Fibroblast of upper back skin (primary cell): ENCODE measurements at places on chromosomes 4 and X.
A peak's percentile ranks its signal among the peaks of the same experiment; 100 is the strongest.

DNA sequence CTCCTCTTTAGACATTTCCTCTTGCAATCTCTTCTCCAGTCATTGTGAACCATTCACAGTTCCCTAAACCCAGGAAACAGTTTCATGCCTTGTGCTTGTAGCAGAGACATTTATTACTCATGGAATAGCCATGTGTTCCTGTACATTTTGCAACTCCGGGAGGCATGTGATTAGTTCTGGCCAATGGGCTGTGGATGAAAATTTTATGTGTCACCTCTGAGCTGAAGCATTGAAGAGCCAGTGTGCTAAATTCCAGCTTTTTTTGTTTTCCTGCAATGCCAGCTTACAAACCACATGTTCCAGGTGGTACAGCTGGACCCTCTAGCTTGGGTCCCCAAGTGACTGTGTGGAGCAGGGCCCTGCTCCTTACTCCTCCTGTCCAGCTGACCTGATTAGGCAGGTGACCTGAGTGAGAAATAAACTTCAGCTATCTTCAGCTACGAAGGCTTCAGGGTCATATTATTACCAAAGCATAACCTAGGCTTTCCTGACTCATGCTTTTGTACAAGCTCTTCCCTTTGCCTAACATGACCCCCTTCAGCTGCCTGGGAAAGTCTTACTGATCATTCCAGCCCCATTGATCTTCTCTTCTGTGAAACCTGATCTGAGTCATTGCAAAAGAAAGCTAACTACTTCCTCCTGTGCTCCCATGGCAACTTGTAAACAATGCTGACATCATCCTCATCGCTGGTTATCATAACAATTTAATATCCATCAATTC is 200.4 kb downstream of the PTTG2 start:
- peak; percentile 98 for DNase-seq

- DNase-seq, result no peak
These were observed 67.2 kb upstream of the CAMK2D start for GRCh38 chr4:113828702-113829101.

GRCh38 chr4:154566639-154567204 is 3.9 kb downstream of the FGB start:
- DNase-seq, result no peak

DNA sequence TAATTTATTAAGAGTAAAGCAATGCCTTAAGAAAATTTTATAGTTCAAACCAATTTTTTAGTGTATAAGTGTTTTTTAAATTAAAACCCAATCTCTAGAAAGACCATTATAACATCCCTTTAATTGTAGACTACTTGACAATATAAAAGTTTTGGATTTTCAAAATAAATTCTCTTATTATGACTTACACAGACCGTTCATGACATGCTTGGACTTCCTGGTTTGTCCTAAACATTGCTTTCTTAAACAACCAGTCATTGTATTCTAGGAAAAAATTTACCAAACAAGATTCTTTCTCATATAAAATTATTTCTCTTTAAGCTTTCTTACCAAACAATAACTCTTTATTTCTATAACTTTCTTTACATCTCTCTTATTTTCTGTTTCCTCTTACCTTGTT is 49.0 kb upstream of the CXorf51A start:
- DNase-seq, result no peak

DNA sequence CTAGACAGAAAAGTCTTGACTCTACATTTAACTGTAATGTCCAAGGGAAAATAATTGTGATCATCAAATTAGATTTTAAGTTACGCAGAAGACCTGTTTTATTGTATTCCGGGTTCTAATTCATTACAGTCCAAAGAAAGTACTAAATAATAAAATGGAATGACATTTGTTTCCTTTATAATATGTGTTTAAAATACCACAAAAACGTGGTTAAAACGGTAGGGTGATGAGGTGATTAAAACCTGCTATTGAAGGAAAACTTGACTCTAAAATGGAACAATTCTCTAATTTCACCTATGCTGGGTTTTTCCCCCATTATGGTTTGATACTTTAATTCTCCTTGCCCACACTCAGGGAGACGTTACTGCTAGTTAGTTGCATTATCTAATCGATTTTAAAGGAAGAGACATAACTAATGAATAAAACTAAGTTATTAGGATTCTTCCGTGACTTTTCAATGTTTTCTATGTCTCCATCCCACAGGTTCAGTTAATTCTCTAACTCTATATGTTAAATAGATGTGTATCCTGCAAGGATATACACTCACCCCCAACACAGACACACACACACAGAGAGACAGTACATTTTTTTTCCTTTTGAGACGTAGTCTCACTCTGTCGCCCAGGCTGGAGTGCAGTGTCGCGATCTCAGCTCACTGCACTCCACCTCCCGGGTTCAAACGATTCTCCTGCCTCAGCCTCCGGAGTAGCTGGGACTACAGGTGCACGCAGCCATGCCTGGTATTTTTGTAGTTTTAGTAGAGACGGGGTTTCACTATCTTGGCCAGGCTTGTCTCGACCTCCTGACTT is 80.8 kb downstream of the GK start:
- no peak for DNase-seq

DNA sequence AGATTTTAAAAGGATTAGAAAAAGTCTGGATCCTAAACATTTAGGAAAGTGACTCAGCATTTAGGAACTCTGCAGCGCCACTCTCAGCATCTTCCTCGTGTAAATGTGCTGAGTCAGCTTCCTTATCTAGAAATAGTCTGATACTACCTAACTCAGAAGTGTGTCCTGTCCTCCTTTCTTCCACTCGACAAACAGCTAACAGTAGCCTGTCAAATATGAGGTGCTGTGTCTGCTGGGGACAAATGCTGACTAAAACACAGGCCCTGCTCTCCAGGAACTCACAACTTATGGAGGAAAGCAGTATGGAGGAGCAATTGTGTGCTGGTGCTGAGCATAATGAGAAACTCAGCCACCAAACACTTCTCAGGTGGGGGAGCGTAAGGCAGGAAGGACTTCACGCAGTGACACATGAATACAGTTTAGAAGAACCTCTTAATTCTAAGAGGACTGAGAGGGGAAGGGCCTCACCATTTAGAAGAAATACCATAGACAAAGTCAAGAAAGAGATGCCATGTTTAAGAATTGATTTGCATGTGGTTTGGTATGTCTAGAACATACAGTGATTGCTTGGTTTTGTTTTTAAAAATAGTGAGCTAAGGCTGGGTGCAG is 125.3 kb downstream of the SOWAHB start:
- peak; percentile 89 for DNase-seq

GRCh38 chr4:38233727-38234480 is 273.7 kb downstream of the PTTG2 start:
- no peak for DNase-seq

DNA sequence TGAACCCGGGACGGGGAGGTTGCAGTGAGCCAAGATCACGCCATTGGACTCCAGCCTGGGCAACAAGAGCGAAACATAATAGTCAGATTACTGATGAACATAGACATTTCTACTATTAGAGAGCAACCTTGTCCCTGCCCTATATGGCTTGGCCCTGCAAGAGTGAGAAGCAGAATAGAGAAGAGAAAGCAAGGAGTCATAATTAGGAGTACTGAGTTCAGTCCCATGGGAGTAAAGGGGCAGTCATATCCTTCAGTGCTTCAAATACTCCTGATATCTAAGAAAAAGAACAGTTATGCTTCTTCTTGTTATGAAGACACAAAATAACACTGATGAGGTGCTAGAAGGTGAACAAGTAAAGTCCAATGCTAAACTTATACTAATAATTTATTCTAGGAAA is 33.8 kb downstream of the CLDN2 start:
- no peak for DNase-seq
